Iris pigment epithelial cell (primary cell): ENCODE measurements at places on chromosomes 5 and 9.

DNA sequence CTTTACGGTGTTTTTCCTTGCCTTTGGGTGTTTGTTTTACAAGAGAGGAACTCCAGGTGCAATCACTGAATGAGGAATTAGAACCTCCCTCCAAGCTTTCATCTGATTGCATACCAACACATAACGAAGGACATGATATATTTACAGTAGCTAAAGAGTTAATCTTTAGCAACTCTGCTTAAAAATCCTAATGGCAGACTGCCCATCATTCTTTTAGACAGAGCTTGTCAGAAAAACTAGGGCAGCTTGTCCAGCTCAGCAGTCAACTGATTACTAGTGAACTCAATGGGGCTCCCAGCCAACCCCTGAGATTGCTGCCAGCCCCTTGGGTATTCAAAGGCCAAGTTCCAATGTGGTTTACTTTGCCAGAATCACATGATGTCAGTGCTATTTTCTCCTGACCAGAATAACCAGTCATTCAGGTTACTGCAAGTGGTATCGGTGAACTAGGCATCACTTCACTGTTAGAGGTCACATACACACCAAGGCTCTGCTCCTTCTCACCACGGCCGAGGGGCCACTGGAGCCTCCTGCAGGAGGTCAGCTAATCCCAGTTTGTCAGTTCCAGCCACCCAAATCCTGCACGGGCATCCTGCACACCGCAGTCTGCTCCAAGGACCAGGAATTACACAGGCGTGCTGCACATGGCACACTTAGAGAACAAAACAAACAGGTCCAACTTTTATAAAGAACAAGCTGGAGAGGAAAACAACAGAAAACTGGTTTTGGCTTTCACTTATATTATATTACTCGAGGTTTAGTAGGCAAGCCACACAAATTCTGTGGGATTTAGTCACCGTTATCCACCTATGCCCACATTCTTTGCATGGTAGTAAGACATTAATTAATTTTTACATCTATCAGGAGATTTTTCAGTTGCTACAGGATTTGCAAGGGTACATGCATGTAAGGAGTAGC, 62.5 kb downstream of the NFIB start:
- peak; percentile 91 for DNase-seq

DNA sequence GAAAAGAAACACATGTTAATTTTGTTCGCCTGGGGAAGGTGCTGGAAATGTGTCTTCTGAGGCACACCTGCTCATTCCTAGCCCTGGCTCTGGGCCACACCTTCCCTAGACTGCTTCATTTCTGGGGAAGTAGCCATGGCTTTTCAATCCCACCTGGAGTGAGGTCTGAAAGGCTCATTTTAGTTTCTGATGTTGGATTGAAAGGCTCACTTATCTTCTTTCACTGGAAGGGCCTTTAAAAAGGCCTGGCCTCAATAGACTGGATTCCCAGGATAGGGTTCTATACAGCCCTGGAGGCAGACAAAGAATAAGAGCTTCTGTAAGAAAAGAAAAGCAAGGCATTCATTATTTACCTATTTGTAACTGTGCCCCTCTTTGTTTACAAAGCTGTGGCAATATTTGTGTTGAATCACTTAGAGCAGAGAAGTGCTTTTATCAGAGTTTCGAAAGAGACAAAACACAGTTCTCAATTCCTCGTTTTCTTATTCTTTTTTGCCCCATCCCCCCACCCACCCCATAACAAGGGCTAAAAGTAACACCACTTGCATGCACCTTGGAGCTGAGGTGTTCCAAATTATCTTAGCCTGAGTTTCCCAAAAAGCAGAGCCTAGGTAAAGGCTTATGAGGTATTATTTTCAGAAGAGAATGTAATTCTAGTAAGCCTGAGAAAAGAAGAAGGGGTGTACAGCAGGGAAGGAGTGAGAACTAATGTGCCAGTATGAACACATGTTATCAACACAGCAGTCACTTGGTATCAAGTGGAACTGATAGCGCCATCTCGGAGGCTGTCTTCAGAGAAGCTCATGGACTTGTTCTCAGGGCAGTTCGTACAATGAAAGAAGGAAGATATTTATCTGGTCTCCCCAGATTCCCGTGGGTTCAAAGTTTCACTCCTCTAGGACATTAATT, 413.1 kb downstream of the KCTD16 start:
- no peak for DNase-seq

DNA sequence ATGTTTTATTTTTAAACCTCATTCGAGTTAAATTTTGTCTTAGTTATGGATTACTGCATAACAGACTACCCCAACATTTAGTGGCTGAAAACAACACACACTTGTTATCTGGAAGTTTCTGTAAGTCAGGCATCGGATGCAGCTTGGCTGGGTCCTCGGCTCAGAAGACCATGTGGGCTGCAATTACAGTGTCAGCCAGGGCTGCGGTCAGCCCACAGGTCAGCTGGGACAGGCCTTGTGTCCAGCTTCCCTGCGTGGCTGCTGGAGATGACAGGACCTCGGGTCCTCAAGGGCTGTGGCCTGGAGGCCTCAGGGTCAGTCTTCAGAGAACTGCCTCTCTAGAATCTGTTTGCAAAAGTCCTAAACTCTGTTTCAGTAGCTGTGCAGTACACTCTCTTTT, 219.0 kb upstream of the IRX1 start:
- no peak for DNase-seq

- DNase-seq, result peak; percentile 43
These were observed 157.7 kb upstream of the SLC24A2 start for GRCh38 chr9:19946441-19947109.

DNA sequence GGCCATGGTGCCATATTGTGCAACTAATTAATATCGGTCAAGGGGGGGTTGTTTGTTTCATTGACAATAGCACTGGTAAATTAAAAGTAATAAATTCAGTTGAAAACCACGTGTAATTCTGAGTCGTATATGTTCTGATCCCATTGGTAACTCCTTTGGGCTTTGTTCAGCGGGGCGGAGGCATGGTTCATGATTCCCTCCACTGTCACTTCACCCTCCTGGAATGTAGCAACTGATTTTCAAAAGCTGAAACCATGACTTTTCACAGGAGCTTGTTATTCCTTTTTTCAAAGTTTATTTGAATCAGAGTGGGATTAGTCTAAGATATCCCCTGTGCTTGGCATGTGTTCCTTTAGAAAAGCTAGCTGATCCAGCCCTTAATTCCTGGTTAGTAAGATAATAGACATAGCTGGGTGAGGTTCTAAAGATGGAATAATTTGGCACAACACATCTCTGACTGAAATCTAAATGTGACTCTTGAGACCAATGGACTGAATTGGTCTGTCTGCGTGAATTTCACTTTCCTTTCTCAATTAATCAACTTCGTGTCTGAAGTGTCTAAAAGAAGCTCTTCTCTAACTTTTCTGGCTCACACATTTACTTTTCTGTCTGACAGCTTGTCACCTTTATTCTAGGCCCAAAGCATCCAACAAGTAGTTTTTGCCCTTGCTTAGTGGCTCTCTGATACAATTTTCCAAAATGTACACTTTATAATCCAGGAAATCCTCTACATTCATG, 185.7 kb upstream of the VCAN start:
- DNase-seq, result no peak

DNA sequence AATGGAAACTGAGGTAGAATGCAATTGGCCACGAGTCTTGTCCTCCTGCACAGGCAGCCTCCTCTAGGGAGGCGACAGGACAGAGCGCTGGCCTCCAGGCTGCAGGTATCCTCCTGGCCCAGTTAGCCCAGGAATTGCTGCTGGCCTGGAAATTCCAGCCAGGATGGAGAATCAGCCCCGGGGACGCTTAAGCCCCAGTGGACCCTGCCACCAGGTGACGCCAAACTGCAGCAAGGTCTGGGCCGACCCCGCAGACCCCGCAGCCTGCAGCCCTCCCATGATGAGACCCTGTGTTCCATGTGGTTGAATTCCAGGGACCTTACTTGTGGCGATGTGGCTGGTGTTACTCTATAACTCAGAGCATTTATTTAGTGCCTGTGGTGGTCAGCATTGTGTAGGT, 7.3 kb downstream of the CACFD1 start:
- DNase-seq, result no peak

DNA sequence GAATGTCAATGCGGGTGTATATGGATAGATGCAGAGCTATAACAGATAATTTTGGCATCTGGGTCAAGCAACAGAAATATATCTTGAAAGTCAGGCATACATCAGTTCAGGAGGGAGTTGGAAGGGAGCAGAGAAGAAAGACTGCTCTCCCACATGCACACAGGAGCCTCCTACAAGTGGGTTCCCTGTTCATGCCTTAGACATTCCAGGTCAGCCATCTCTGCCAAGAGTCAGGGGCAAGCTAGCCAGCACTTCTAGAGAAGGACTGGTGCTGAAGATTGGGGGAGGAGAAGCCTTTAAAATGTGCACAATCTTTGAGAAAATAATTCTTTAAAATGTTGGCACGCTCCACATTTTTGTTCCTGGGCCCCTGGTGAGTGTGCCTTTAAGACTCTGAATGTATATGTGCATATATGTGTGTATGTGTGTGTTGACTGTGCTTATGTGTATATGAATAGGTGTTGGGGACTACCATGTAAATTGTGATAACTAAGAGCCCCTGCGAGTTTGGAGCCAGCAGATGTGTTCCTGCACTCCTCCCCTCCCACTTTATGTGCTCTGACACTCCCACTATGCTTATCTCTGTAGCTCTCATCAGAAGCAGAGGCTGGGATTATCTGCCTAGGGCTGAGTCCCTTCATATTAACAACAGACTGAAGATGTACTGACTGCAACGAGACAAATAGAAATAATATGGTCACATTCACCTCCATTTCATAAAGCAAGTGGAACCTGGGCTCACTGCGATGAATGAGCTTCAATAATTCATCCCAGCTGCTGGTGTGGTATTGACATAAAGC, 21.5 kb upstream of the DELE1 start:
- DNase-seq, result no peak

- DNase-seq, result peak; percentile 23
These were observed 11.0 kb upstream of the CCDC171 start for GRCh38 chr9:15541872-15542271.

DNA sequence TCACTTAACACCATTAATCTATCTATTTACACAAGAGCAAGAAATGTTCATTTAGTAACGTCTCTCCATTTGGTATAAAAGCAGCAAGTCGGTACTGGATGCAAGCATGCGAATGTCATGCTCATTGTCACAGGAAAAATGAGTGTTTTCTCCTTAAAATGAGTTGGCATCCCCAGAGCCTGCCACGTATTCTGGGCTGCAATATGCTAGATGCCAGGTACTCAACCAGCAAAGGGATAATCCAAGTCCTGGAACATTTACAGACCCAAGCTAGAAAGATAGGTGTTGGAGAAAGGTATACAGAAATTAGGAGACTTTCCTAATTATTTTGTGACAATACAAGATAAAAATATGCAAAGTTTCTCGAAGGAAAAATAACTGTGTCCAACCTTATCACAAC, 217.5 kb downstream of the EBF1 start:
- DNase-seq, result no peak

DNA sequence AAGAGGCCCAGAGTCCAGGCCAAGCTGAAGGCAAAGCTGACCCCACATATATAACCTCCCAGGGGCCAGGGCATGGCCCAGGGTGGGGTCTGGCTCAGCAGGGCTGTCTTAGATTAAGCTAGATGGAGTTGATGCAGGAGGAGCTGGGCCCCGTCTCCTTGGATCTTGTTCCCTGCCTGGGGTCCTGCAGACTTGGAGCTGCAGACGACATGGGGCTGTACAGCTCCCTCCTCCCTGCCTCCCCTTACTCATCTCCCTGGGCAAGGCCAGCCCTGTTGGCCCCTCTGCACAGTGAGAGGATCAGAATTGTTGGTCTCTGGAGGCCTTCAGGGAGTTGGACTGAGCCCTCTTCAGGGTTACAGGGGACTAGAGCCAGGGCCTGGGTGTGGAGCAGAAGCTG, 134.9 kb downstream of the RGS3 start:
- DNase-seq, result no peak

GRCh38 chr5:157476702-157477408, 16.8 kb downstream of the NIPAL4 start:
- peak; percentile 70 for DNase-seq

DNA sequence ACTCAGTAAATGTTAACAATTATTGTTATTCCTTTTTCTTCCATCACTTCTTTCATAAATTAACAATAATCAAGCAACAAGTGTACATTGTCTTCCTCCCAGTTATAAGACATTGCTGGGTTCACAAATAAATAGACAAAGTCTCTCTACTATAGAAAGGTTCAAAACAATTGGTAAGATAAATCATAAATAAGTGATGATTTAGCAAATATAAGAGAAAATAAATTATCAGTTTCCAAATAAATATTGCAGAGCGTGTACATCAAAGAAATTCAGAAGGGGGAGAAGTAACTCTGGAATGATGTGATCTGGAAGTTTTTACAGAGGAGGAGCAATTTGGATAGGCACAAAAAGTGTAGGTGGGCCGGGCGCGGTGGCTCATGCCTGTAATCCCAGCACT, 114.2 kb downstream of the BASP1 start:
- DNase-seq, result no peak

DNA sequence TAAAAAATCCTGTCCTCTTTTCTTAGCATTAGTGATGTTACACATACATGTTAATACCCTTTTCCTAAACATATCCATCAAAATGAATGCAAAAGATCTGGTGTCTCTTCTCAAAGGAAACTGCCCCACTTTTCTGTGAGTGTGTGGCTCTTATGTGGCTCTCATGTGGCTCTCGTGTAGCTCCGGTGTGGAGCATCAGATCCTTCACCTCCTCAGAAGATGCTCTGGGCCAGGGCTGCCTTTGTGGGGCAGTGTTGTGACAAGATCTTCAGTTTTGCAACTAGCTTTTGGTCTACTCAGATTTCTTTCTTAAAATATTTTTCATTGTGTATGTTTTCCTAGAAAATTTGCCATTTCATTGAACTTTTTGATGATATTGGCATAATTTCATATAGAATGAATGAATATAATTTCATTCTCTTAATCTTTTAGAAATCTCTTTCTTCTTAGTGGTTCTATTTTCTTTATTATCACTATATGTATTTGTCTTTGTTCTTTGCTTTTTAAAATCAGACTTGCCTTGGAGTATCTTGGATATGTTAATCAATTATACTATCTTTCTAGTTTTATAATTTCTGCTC, 19.4 kb downstream of the GARNL3 start:
- peak; percentile 53 for DNase-seq

DNA sequence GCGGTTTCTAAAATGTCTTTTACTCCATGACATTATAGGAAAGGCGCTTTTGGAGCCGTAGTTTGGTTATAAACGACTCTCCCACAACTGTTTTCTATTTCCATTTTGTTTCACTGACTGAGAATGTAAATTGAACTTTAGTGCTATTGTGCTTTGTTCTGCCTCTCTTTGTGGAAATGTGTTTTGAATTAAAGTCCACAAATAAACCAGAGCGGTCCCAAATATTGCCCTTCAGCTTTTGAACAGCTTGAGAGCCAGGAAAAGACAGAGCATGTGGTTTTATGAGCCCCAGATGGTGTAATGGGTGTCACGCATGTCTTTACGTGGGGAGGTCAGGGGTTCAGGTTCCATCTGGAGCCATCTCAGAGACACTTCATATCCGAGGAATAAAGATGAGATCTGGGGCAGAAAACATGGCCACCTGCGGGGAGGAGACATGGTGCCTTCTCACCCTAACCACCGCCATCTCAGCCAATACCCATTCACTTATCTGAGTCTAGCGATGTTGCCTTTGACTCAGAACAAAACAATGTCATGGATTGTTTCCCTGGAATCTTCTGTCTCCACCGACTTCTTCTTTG, 42.5 kb upstream of the ROR2 start:
- peak; percentile 8 for DNase-seq

- peak; percentile 32 for DNase-seq
These were observed 24.9 kb upstream of the SMU1 start for GRCh38 chr9:33101104-33101951.

- no peak for DNase-seq
These were observed 718 bp downstream of the OR5C1 start for GRCh38 chr9:122789256-122790046.
